ENCODE measurements at places on chromosomes 6 and 20.

DNA sequence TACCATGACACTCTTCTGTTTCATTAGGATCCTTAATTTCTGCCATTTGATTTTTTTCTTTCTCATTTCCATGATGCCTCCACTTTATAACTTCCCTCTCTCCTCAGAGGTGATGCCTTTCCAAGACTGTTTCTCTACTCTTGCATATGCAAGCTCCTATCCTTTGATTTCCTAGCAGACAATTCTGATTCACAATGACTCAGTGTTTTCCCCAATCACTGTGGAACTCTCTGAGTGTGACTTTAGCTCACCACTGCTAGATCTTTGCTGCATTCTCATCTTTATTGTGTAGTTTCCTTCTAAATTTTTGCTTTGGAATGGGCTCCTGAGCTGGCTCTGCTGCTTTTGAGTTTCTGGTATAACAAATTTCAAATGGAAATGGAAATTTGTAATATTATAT, 184.9 kb downstream of the TINAG start:
- no peak for DNase-seq

DNA sequence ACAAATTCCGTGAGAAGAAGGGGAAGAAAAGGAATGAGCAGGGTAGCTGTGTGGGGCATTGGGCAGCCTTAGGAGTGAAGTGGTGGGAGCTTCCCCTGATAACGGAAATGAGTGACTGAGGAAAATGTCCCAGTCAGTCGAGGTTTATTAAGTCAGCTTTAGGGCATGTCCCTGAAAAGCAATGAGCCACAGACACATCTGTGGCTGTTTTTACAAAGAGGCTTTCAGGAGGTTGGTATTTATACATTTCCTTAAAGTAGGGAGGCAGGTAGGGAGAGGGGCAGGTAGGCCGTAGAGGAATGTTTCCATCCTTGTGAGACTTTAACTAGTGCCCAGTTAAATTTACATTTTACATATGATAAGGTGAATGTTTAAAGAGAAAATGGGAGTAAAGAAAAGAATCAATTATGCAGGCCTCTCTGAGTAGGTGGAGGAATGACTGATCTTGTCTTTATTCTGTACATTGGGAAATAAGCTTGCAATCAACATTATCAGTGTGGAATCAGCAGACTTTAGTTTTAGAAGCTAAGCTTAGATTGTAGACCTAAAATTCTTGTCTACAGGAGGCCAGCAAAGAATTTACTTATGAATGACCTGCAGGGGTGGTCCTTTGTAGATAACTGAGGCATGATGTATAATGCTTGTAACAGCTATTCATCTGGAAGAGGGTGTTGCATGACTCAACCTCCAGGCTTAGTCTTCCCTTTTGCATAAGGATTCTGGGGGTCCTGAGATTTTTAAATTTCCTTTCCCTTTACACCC, 18.5 kb downstream of the SLC22A2 start:
- no peak for DNase-seq

DNA sequence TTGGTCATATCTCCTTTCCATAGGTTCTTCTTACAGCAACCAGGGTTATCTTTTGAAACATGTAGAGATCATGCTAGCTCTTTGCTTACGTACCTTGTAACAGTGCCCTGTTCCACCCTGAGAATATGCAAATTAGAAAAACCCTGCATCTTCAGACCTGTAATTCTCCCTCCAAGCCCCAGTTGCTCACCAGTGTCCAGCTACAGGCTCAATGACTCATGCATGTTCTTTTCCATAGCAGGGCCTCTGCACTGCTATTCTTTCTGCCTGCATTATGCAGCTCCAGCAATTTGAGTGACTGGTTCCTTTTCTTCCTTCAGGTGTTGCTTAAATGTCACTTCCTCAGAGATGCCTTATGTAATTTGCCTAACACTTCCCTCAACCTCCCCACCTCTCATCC, 636.2 kb downstream of the KHDRBS2 start:
- DNase-seq = no peak

DNA sequence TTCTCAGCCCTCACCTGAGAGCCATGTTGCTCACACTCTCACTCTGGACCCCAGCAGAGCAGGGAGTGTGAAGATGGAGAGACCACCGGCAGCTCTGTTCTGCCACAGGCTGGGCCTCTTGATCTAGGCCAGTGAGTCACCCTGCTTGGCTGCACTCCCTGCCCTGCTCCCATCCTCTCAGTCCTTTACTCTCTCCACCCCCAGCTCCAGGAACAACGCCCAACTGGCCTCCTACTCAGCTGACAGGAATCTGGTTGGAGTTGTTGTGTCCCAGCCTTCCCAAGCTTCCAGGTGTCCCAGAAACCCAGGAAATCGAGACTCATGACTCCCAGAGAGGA, at the start of gene PSORS1C1:
PSORS1C1 (plus strand) TSS at position 260 of the 338 bp plus-strand sequence. CDS start 14,833 bp downstream, outside the sequence.
- no peak for DNase-seq

GRCh38 chr20:53847837-53848170, 222.6 kb downstream of the BCAS1 start:
- DNase-seq = no peak

GRCh38 chr6:7107578-7108195, at the start of gene RREB1:
Gene RREB1 (plus strand): TSS chr6:7107961. CDS start chr6:7181912, 73,951 bp downstream.
- no peak for DNase-seq

DNA sequence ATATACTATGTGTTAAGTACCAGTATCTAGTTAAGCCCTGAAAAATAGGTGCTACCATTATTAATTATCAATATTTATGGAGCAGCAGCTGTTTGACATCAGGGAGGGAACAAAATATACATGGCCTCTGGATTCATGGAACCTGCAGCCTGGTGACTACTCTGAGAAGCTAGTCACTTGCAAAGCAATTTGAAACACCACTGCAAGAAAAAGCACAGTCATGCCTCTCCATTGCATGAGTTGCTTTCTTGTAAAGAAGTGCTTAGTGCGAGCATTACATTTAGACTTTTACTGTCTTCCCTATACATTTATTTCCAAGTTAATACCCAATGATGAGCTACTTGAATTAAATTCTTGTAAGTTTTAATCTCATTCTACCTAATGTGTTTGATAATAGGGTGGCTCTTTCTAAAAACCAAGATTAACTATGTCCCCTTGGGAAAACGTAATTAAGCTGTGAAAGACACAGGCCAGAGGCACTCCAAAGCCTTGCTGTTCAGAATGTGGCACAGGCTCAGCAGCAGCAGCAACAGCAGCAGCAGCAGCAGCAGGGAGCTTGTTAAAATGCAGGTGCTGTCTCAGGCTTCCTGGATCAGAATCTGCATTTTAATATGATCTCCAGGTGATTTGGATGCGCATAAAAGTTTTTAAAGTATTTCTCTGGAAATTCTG, 83.6 kb downstream of the PFDN4 start:
- no peak for DNase-seq

- DNase-seq = no peak
Measured at GRCh38 chr6:141988954-141989705, 143.6 kb upstream of the GJE1 start.

DNA sequence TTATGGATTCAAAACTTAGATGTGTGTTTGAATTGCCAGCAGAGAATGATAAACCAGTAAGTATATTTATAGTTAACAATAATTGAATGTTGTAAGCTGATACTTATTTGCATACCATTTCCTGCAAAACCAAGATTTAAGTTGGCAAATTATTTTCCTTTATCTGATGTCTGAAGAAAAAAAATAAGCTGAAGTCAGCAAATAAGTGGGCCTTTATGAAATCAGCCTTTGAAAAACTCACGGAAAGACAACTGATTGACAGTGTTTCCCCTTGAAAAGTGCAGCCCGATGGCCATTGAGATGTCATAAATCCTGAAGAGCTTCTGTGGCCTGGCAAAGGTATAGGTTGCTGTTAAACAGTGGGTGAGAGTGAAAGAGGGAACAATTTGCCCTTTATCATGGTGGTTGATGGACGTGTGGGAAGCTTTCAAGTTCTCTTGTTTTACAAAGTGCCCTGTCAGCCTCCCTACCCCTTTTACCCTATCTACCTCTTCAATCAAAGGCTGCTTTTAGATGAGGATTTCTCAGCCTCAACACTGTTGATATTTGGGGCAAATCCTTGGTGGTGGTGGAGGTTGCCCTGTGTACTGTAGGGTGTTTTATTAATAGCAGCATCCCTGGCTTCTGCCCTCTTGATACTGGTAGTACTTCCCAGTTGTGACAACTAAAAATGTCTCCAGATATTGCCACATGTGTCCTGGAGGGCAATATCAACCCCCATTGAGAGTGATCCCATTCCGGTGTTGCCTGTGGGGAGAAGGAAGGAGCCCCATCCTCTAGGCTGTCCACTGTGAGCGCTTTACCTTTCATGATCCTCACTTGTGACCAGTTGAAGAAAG, 50.2 kb downstream of the VAPB start:
- DNase-seq = no peak

All from NCI-H1092 (cell line).